KG1 (cell line): ENCODE measurements at places on chromosomes 4 and X.

- no peak for DNase-seq
Observed at GRCh38 chr4:165612936-165613335, 234.1 kb downstream of the CPE start.

GRCh38 chr4:183149616-183150539, 50.8 kb downstream of the WWC2 start:
- DNase-seq, result no peak

GRCh38 chr4:176769514-176769913, 23.2 kb downstream of the VEGFC start:
- no peak for DNase-seq

GRCh38 chr4:126440297-126440696, 1125.5 kb downstream of the FAT4 start:
- DNase-seq, result no peak

DNA sequence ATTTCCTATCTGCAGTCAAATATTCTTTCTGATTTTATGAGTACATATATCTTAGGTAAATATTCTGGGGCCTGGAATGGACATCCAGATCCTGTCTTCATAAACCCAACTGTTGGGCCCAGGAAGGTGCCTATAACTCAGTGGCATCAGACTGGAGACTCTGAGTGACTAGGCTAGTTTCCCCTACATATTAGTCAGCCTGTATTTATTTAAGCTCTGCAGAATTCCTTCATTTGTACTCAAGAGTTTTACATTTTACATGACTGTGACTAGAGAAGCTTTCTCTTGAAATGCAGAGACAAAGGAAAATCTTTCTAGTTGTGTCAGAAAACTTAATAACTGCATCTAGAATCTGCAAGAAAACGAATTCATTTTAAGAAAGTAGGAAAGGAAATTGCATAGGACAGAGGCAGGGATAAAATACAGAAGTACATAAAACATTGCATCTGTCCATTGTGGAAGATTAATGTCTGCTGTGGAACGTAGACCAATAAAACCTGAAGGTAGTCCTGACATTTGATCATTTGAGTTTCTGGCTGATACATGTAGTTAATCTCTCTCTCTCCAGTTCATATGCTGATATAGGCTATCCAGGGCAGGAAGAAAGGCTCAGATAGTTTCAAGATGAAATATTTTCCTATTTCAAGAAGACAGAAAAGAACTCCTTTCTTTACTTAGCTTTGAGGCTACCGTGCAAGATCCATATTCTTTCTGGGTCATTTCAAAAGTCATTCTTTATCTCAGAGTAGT, 78.2 kb downstream of the OPHN1 start:
- DNase-seq, result no peak

GRCh38 chr4:145935253-145936141, 3.1 kb downstream of the ZNF827 start:
- DNase-seq, result no peak

- no peak for DNase-seq
Observed at GRCh38 chrX:18933617-18934016, 50.3 kb downstream of the PHKA2 start.

DNA sequence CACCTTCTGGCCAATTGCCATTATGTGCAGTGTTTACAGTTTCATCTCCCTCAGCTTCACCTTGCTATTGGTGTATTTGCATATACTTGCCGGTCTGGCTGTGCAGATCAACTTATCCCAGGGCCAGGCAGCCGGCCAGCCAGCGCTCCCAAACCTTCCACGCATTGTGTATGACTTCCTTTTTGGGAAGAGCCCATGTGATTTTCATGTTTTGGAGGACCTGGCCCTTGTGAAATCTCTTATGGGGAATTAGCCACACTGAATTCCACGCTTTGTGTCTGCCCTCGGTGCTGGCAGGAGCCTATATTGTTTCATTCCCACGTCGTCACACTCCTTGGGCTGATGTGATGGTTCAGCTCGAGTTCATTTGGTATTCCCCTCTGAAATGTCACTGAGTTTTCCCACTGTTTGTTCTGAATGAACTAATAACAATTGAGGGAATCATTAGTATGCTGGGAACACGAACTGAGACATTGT, 6.0 kb upstream of the PDLIM3 start:
- DNase-seq, result no peak

DNA sequence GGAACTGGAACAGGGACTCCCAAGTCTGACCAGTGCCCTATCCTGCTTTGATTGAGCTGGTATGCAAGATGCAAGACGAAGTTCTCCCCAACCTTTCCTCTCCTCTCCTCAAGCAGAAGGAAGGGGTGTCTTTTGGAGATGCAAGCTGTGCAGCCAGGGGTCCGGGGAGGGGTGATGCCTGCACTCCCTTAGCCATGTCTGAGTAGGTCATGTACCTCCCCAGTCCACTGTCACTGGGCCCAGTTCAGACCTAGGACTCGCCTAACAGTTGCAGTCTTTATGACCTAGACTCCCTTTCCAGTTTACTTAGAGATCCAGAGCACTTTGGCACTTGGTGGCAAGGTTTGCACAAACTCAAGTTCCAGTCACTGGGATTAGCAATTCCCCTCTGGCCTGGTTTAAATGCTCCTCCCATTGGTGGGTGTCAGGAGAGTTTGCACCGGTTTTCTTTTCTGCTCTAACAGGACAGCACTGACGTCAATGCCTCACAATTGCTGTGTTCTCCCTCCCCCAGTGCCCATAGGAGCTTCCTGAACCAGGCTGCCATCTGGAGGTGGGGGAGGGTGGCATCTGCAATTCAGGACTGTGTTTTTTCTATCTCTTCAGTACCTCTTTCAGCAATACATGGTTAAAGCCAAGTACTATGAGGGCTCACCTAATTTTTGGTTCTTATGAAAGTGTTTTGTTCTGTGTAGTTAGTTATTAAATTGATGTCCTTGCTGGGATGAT, 782.2 kb downstream of the ARAP2 start:
- no peak for DNase-seq

GRCh38 chr4:103786014-103786413, 66.2 kb upstream of the TACR3 start:
- peak; percentile 8 for DNase-seq

- DNase-seq, result no peak
Observed at GRCh38 chrX:77174680-77175519, 272.3 kb upstream of the FGF16 start.

DNA sequence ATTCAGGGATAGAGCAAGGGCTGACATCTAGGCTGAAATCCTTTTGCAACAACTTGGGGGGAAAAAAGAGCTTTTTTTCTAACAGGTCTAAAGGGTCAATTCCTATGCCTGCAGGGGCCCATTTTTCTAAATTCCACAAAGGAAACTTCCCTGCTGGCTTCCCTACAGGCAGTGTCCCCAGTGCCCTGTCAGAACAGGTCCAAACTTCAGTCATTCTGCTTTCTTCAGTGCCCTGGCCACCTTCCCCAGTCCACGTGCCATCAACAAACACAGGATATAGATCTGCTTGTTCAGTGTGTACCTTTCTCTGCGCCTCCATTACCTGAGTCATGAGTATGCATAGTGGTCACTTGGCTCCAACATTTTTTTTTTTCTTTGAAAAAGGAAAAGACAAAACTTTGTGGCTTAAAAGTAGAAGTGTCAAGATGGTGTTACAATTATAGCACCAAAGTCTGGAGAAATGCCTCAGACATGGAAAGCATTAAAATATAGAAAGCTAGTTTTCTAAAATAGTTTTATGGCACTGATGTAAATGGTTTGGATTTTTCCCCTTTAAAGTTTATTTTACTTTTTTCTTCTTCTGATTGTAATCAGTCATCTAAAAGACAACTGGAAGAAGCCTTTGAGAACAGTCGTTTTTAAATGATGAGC, 84.0 kb upstream of the JADE1 start:
- DNase-seq, result no peak

GRCh38 chr4:54780149-54780495, 122.4 kb downstream of the KIT start:
- DNase-seq, result peak; percentile 6

GRCh38 chr4:17475481-17475880, 36.4 kb downstream of the QDPR start:
- no peak for DNase-seq

- DNase-seq, result no peak
Observed at GRCh38 chr4:145541346-145541745, 59.7 kb downstream of the SMAD1 start.

- peak; percentile 3 for DNase-seq
Observed at GRCh38 chr4:146243141-146243882, 29.0 kb downstream of the REELD1 start.

DNA sequence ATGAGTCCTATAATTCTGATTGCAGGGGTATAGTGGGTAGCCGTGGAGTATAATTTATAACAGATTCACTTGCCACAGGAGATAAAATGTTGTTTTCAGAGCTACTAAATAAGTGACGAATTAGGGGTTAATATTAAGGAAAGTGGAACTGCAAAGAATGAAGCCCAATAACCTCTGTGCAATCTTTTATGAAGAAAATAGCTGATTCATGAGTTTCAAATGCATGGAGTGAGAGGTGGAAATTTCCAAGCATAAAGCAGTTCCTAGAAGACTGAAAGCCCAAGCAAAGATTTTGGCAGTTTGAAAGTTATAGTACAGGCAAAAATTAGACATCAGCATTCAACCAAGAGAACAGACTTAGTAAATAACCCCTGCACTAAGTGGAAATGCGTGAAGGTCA, 1782.4 kb upstream of the PCDH10 start:
- DNase-seq, result no peak

GRCh38 chrX:111284631-111285293, 14.5 kb upstream of the CAPN6 start:
- no peak for DNase-seq

DNA sequence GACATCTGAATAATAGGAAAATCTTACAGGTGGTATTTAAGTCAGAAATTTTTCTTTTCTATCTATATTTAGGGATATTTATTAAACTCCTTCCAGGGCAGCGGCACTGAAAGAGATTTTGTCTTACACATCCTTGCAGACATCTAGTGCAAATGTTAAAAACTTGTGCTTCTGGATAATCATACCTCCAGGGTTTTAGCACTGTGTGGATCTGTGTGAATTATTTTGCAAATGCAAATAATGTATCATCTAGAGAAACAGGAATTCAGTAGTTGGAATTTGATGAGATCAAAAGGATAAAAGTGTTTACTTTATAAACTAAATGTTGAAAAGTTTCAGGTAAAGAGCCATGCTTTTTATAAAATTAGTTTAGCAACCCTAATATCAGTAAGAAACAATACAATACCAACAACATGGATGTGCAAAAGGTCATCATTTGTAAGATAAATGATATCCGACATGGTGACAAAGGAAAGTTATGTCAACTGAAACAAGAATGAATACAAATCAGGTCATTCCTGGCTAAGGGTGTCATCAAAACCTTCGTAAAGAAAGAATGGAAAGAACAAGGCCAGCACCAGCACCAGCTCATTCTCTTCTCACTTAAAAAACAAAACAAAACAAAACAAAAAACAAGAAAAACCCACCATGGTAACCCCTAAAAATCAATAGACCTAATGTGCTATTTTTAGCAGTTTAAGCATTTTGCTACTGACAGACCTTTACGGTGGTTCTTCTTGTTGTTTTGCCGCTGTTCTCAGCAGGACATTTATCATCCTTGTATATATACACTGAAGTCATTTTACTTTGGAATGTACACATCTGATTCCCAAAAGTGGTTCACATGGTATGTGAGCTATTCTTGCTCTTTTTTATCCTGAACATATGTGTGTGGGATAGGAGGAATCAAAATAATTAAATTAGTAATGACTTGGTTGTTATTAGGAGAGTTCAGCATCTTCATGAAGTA, 219.7 kb upstream of the NDST3 start:
- DNase-seq, result no peak

DNA sequence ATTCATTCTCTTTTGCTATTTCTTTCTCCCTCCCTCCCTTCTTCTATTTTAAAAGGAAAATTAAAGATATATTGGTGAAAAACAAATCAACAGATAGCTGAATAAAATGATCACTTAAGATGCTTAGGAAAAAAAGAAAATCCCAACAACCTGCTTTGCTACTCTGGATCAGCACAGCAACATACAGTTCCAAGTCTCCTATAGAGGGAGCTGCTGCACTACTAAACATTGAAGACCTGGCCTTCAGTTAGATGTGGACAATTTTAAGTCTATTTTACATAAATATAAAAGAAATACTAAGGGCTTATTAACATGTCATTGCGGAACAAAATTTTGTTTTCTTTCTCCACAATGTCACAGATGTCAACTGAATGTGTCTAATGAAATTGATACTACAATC, 226.4 kb downstream of the MAGEB5 start:
- DNase-seq, result no peak

- no peak for DNase-seq
Observed at GRCh38 chr4:24831637-24832036, 36.3 kb downstream of the SOD3 start.

DNA sequence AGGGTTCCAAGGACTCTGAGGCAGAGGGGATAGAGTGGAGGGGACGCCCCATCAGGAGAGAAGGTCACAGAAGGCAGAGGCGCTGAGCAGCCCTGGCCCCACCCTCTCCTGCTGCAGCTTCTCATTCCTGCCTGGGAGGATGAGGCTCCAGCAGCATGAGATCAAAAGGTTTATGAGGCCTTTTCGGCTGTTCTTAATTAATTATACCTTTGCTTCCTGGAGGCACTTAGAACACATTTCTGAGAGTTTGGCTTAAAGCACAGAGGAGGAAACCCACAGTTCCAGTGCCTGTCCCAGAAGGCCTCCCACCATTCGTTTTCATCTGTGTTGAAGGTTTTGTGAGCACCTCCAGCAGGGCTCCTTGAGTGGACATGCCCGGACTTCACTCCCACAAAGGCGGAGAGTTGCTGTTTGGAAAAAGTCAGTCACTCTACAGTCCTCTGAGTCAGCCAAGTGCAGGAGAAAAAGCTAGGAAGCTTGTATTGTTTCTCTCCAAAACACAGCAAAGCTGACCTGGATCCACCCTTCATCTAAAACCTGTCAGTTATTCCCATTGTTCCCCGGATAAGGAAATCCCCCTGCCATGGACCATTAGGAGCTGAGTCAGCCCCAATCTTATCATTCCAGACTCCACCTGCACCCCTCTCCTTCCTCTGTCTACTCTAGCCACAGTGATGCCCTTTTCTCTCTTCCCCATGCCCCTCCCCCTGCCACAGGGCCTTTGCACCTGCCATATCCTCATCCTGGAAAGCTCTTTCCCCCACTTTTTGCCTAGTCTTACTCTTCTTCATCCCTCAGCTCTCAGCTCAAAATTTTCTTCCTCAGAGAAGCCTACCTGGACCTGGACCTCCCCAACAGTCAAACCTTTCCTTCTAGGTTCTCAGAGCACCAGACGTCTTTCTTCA, 276.8 kb downstream of the FBXW7 start:
- no peak for DNase-seq

GRCh38 chr4:11471618-11472017, 42.9 kb upstream of the HS3ST1 start:
- DNase-seq, result peak; percentile 66

DNA sequence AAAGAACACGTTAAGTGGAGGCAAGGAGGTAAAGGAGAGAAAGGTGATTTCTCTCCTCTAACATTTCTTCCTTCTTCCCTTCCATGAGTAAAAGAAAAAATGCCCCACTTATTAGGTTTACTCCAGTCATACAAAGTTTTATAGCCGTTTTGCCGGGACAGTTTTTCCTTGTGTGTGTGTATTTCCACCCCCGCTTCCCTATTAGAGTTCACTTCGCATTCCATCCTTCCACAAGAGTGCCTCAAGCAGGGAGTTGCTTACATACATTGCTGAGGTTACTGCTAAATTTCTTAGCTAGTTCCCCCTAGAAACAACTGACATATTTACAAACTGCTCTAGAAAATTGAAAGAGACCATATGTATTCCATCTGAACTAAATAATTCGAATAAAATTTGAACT, 45.2 kb upstream of the BMP15 start:
- DNase-seq, result no peak
